ENCODE measurements at places on chromosomes 2 and 18.

- DNase-seq, result no peak
These were observed 97.3 kb downstream of the SPATS2L start for GRCh38 chr2:200403814-200404213.

- no peak for DNase-seq
These were observed 30.4 kb downstream of the ANKRD44 start for GRCh38 chr2:197280015-197280702.

GRCh38 chr2:24885221-24886125, 34.6 kb downstream of the ADCY3 start:
- no peak for DNase-seq

- no peak for DNase-seq
These were observed 85.8 kb upstream of the HPCAL1 start for GRCh38 chr2:10216677-10217488.

DNA sequence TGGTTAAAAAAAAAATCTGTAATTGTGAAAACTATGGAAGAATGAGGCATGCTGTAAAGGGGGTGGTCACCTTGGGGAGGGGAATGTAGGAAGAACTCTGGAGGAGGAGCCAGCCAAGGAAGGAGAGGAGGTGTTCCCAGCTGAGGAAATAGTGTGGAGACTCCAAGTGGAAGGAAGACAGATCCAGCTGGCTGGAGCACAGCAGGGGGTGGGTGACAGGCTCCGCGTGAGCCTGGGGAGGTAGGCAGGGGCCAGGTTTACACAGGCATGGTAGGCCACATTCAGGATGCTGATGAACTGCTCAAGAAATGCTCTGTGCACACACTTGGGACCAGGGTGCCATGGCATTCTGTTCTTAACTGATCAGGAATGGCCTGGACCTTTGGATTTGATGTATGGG, 16.8 kb downstream of the AFF3 start:
- DNase-seq, result no peak

DNA sequence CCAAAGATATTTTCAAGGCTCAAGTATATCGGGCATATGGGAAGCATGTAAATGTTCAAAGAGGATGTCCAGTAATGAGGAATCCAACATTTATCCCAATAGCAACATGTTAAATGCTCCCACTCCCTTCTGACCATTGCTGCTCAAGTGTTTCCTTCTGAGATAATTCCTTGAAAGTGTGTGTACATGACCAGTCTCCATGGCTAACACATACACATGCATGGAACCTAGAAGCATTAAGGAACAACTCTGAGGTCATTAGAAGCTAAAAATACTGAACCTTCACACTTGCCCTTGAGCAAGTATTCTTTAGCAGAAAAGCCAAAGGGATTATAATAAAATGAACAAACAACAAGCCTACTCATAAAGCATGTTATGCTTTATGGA, 433.8 kb upstream of the TCF4 start:
- DNase-seq, result no peak

DNA sequence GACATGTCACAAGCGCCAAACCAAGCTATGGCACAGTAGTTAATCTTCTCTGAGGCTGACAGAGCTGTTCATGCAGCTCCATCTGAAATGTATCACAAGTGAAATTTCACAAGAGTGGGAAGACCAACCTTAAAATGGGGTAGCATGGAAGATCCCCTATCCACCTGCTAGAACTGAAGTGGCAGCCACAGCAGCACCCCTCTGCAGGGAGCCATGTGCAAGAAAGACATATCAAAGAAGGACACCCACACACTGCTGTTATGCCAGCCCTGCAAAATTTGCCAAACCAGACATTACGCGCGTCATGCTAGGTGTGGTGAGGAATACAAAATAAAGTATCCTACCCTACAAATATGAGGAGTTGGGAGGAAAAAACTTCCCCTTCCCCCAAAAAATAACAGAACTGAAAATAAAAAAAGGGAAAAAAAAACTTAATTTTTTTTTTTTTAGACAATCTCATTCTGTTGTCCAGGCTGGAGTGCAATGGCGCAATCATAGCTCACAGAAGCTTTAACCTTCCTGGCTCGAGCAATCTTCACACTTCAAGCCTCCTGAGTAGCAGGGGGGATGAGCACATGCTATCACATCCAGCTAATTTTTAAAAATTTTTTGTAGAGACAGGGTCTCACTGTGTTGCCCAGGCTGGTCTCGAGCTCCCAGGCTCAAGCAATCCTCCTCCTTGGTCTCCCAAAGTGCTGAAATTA, 76.2 kb downstream of the STK39 start:
- DNase-seq, result no peak

- DNase-seq, result no peak
These were observed 33.3 kb upstream of the PGAP1 start for GRCh38 chr2:196959734-196960338.

GRCh38 chr2:144571770-144572169, 51.9 kb upstream of the ZEB2 start:
- DNase-seq, result no peak

- no peak for DNase-seq
These were observed 6.5 kb upstream of the STAMBP start for GRCh38 chr2:73822276-73822675.

DNA sequence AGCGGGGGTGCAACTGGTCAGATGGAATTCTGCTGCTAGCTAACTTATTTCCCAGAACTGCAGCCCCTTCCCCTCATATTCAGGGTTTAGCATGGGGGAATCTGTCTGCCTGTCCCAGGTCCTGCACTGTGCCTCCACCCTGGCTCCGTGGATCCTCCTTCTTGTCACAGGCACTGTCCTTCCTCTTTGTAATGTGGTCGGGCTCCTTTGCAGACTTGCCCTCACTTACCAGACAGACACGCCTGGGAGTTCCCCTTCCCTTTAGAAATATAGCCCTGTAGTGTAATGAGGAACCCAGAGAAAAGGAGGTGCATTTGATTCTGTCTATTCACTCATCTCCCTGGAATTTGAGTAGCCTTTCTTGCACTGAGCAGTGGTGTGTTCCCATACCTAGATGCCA, 108.7 kb downstream of the TRIM43 start:
- DNase-seq, result no peak

GRCh38 chr2:58938988-58939387, 697.9 kb upstream of the FANCL start:
- no peak for DNase-seq

DNA sequence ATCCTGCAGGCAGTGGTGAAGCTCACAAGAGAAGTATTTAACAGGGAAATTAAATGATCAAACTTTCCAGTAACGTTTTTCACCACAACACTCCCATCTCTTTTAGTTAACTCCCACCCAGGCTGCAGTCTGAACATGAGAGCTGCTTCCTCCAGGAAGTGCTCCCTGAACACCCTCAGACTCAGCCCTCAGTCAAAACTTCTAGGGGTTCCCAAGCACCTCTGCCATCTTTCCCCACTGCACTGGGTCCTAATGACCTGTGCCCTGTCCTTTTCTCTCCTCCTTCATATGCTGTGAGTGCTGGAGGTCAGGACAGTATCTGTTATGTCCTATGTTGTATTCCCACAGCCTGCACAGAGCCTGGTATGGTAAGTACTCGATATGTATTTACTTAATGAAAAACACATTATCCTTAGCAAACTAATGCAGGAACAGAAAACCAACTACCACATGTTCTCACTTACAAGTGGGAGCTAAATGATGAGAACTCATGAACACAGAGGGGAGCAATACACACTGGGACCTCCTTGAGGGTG, 49.2 kb upstream of the ASPRV1 start:
- DNase-seq, result no peak

GRCh38 chr2:213167271-213167930, 16.0 kb upstream of the IKZF2 start:
- DNase-seq, result no peak
